ENCODE measurements at places on chromosomes 3 and 15.

GRCh38 chr15:80798911-80799310 lies 19.7 kb downstream of the CEMIP start:
- DNase-seq, result no peak

GRCh38 chr3:45259133-45259532 lies 33.0 kb upstream of the TMEM158 start:
- DNase-seq, result no peak

DNA sequence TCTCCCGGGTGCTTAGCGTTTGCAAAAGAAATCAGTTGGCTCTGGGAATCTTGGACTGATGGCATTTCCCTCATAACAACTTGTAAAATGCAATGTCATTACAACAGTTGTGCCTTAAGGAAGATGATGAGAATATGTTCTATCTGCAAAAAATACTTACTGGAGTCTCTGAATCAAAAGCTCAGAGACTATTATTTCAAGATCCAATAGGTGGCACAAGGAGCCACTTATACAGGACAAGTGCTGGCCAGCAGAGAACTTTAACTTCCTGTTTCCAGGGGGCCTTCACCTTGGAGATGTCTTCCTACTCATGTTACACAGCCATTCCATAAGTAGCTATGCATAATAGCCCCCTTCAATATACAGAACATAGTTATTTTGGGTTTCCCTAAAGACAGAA lies 8.9 kb upstream of the RPS27L start:
- DNase-seq, result no peak

DNA sequence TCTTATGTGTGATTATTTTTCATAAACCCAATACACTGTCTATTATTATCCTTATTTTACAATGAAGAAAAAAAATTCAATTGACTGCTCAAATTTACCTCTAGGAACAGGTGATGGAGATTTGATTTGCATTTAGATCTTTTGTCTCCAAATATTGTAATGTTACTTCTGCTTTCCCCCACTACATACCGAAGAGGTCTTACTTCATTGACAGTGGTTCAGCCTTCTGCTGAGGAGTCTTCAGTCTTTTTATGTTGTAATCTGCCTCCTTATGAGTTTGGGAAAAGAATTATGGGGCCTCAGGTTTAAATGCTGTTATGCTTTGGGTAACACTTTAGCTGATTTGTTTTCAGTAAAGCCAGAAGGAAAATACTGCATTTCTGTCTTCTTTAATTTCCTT lies 199.5 kb downstream of the LPP start:
- no peak for DNase-seq

- DNase-seq, result no peak
These were observed 74.0 kb downstream of the AKAP13 start for GRCh38 chr15:85454403-85454802.
